ENCODE measurements at places on chromosomes 6 and 20.

- no peak for DNase-seq
These were observed 113.5 kb downstream of the DTNBP1 start for GRCh38 chr6:15549371-15549770.

- DNase-seq, result no peak
These were observed 30.2 kb upstream of the BCAS1 start for GRCh38 chr20:54100563-54100962.

DNA sequence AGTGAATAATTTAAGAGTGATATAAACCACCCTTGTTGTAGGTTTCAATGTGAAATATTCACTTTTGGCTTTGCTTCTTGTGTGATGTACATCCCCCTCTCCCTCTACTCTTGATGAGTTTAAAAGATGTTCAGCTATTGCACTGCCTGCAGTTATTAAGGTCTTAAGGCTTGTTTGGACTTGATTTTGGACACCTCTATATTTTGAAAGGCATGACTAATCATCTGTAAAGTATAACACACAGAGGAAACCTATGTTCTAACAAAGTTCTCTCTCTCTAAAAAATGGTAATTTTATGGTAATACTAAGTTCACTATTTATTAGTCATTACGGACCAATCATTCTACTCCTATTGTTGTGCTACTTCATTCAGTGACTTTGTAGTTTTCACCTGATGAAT, 1719.9 kb downstream of the GRIK2 start:
- no peak for DNase-seq

GRCh38 chr6:45118754-45119153, 209.4 kb upstream of the RUNX2 start:
- no peak for DNase-seq

GRCh38 chr6:67802771-67803170, 832.3 kb upstream of the ADGRB3 start:
- no peak for DNase-seq

DNA sequence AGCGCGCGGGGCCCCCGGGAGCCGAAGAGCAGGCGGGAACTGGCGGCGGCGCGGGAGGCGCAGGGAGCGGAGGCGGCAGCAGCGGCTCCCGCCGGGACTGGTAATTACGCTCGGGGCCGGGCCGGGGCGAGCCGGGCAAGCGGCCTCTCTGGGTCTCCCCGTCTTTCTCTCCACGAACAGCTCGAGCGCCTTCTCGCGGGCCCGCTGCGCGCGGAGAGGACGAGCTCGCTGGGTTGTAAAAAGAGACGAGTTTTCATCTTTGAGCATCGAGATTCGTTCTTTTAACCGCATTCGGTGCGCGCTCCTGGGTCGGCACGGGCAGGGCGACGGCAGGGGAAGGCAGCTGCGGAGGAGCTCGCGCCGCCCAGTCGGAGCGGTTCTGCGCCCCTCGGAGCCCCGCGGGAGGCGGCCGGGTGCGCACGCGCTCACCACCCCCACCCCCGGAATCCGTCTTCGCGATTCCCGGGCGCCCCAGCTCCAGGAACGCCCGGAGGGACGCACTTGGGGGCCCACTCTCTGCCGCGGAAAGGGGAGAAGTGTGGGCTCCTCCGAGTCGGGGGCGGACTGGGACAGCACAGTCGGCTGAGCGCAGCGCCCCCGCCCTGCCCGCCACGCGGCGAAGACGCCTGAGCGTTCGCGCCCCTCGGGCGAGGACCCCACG, 38.0 kb downstream of the YTHDF1 start:
- DNase-seq, result no peak

DNA sequence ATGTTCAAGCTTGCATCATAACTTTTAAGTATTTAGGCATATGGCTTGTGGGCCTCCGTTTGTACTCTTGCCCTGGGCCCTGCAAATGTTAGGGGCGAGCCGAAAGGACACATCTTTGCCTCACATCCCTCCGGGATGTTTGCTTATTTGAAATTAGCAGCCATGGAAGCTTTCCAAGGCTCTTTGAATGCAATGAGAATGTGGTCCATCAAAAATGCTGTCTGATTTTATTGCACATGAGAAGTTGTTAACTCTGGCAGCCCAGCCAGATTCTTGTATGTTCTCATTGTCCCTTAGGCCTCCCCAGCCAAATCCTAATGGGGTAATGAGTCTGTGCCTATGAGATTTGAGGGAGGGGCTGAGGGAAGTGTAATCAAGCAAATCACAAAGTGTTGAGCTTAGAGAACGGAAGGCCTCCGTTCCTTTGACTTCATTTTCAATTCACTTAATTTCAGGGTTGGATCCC, 261.2 kb upstream of the MARCKS start:
- no peak for DNase-seq

DNA sequence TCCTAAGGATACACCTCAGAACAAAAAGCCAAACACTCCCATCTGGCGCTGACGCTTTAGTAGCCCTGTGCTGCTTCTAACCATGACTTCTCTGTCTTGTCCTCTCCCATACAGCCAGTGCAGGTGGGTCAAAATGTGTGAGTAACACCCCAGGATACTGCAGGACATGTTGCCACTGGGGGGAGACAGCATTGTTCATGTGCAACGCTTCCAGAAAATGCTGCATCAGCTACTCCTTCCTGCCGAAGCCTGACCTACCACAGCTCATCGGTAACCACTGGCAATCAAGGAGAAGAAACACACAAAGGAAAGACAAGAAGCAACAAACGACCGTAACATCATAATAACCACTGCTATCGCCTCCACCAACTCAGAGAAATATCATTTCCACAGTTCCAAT, 1.4 kb downstream of the DEFB132 start:
- no peak for DNase-seq

DNA sequence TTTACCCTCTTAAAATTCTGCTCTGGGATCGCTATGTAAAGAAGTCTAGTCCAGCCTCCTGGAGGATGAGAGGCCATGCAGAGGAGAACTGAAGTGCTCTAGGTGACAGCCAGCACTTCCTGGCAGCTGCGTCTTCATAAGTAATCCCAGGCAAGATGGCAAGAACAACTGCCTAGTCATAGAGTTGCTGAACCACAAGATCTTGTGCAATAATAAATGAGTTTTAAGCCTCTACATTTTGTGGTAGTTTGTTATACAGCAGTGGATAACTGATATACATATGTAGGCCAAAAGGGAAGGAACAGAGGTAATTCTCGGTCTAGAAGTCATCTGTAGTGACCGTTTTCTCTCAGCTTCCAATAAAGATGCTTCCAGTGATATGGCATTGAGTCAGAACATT, 103.8 kb upstream of the FLRT3 start:
- DNase-seq, result no peak

DNA sequence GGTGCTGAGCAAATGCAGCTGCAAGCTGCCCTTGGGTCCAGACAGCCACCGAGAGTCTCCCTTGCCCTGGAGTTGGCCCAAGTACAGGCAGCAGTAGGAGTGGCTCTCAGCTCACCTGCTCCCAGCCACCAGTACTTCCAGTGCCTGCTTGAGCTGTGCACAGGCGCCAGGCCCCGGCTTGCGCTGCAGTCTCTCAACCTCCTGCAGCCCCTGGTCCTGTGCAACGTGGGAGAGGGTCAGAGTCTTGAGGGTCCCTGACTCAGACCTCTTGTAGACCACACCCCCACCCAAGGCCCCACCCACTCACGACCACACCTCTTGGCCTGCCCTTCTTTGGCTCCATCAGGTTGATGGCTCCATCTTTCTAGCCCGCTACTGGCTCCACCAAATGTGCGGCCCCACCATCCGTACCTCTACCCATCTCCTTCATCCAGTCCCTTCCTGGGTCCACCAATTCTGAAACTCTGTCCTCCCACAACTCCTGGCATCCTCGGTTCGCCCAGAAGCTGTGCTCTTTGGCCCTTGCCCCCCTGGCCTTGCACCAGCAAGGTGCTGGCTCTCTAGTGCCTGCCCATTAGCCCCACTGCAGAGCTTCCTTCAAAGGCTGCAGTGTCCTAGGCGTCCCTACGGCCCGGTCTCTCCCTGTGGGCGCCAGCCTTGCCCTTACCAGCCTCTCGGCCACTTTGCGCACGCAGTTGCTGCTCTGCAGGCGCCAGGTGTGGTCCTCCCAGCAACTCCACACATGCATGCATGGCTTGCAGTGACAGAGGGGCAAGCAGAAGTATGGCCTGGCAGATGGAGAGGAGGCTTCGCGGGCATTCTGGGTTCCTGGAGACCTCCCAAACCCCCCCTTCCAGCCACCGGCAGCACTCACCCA, 16.5 kb upstream of the SPAG4 start:
- no peak for DNase-seq

DNA sequence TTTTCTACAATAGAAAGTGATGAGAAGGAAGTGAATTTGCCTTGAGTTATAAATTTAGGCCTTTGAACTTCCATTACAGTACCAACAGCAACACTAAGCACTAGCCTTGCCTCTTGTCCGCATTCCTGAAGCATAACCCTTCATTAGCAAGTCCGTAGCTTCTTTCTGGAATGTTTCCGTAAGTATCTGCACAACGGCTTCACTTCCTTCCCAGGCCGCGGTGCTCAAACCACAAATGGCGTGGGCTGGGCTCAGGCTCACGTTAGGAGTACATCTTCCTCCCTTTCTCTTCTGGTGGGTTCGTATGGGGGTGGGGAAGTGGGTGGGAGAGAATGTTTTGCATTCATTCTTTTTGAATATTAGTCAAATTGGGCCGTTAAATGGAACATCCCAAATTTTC, 193.8 kb upstream of the SNX9 start:
- DNase-seq, result no peak

DNA sequence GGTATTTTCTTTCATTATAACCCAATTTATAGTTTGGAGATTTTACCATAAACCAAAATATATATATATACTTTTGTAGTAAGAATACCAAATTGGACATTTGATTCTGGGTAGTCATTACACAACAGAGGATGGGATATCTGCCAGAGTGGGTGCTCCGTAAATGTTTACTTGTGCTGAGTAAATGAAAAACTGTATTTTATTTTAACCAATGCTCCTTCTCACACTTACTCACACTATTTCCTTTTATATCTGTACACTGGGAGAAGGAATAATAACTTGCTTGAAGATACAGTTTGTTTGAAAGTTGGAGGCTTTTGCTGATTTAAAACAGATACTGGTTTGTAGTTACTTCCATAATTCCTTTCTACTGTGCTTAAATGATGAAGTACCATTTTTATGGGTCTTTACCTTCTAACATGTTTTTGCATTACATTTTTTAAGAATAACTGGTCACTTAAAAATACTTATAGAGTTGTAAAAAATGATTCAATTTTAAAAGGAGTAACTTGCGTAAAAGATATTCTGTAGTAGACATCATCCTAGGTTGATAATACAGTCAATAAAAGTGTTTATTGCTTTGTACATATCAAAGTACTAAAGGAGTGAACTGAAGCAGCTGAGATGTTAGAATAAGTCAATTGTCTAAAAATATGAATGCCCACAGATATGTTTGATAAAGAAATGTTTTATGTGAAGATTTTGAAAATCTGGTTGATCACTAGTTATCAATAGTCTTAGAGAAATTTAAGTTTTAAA, 411.7 kb downstream of the UTRN start:
- DNase-seq, result no peak
